ENCODE measurements at places on chromosomes 1 and 21.

DNA sequence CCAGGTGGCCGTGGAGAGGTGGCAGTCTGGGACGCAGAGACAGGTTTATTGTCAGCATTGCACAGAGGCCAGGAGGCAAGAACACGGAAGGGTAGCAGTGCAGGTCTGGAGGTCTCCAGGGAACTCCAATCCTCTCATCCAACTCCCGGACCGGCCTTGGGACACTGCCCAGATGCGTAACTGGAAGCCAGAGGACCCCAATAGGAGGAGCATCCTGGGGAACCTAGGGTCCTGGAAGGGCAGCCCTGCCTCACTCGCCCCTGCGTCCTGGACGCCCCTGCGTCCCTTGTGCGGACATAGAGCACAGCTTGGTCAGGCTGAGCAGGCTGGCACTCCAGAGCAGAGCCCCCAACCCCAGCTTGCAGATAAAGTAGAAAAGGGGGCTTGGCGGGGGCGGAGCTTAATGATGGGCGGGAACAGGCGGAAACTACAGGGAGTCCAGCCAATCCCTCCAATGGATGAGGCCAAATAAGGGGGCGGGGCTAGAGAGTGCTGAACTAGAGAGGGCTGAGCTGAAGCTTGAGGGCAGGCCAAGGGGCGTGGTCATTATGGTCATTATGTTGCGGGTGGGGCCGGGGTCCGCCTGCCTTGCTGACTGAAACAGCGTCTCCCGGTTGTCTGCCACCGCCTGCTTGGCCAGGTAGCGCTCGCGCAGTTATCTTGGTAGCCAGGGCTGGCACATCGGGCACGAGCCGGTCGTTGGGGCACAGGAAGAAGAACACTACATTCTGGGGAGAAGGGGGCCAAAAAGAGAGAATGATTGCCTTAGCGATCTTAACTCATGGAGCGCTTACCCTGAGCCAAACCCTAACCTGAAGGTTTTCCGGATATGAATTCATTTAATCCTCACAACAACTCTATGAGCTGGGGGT is 3.7 kb upstream of the ARHGEF19 start:
- DNase-seq: peak; percentile 68

DNA sequence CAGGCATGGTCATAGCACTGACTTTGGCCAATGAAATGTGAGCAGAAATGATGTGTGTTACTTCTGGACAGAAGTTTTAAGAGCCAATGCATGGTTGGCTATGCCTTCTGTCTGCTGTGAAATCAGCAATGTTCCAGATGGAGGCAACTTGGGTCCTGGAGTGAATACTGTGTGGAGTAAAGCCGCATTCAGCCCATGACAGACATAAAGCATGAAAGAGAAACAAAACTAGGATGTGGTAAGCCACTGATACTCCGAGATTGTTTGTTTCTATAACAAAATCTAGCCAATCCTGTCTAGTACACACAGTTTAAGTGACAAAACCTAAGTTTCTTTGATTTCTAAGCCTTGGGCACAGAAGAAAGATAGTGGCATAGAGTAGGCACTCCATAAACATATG is 47.1 kb upstream of the ARHGAP29 start:
- no peak for DNase-seq

DNA sequence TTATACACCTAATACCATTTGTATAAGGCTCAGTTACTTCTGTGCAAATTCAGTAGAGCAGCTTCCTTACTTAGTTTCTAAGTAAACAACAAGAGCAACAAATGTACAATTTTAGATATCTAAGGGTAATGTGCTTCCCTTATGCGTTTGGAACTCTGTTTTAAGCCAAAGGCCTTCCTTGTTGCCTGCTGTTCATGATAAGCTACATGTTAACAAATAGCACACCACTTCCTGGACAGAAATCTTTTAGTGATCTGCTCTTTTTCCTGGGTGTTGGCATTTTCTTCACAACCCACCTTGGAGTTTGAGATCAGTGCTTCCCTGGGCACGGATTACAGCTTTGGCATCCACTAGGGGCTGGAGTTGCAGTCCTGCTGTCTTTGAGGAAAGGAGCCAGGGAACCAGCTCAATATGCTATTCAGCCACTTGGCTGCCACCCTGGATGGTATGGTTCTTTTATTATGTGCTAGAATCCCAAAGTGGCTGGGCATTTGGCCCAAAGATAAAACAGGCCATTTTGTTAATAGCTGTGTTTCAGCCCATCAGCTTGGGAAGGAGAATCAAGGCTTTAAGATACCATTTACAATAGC is 55.6 kb upstream of the ADAR start:
- DNase-seq: no peak

DNA sequence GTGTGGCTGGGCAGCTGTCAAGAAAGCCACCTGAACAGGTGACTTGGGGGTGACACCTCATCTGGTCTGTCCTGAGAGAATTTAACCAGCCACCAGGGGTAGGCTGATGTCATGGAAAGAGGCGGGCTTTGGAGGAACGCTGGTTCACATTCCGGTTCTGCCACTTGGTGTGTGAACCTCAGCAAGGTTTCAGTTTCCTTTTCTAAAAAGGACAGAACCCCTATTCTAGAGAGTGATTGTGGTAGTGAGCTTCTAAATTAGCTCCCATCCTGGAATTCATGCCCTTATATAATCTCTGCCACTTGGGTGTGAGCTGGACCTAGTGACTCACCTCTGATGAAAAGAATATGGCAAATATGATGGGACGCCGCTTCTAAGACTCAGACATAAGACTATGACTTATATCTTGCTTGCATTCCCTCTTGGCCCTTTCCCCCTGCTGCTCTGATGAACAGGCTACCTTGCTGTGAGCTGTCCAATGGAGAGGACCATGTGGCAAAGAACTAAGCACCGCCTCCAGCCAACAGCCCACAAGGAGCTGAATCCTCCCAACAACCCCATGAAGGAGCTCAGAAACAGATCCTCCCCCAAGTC is 332.1 kb downstream of the RRAGC start:
- DNase-seq: peak; percentile 78

GRCh38 chr1:41957568-41957967 is 38.8 kb upstream of the HIVEP3 start:
- DNase-seq: no peak

DNA sequence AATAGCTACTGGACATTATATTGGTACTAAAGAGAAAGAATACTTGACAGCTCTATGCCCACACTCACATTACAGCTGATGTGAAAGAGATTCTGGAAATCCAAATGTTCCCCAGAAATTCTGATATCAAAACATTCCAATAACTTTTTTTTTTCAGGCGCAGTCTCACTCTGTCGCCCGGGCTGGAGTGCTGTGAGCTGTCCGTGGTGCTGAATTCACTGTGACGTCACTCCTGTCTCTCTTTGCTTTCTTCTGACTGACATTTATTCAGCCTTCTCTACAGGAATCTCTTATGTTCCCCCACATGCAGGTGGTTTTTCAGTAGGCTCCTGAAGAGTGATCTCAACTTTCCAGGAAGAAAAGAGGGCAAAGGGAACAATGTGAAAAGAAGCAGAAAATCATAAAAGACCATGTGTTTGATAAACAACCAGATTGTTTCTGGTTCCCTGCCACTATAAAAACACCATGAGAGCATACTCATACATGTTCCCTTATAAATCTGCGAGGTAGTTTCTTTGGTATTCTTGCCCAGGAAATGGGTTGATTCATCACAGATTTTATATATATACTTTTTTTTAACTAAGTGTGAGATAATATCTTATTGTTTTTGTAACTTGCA is 6.2 kb downstream of the S100A7A start:
- peak; percentile 40 for DNase-seq

DNA sequence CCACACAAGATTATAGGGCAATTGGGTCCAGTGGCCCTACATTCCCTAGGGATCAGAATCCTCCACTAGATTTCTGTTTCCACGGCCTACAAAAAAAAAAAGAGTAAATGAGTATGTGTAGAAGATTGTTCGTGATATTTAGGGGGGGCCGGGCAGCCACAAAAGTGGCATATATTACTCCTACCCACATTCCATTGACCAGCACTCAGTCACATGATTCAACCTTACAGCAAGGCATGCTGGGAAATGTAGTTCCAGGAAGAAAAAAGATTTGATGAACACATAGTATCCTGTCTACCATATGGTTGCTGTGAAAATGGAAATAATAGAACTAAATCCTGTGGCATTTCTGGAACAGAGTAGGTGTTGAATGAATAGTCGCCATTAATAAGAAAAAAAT is 43.4 kb upstream of the GJB5 start:
- no peak for DNase-seq
